ENCODE measurements at places on chromosomes 13 and 19. TPM values are rescaled to one million over a fixed set of nuclear protein-coding genes. Genes with fewer than 3 reads are reported as not detected.

DNA sequence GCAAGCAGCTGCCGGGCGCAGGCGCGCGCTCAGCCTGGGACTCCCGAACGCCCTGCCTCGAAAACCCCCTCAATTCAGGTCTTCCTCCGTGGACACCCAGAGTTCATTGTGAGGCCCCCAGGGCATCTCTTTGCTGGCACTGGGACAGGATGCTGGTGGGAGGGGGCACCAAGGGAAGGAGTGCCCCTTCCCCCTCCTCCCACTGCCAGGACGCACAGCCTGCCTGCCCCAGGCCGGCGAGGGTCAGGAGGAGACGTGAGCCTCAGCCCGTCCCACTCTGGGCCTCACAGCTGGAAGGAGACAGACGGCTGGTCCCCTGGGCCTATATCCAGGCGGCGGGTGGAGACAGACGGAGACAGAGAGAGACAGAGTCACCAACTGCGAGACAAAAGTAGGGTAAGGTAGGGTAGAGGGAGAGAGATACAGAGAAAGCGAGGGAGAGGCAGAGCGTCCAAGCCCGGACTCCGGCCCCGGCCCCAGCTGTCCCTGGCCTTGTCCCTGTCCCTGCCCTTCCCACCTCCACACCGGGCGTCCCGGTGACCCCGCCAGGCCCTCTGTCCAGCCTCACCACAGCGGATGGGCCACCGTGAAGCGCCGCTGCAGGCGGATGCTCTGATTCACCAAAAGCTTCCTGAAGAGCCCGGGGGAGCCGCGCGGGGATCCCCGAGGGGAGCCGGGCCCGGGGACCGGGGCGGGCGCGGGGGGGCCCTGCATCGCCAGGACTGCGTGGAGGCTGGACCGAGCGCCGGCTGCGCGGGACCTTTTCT, at the start of gene PDE4C:
PDE4C (minus strand) TSS at position 737 of the 767 bp plus-strand sequence; CDS start at position 714, 23 bp downstream.
- peak; percentile 77 for DNase-seq

DNA sequence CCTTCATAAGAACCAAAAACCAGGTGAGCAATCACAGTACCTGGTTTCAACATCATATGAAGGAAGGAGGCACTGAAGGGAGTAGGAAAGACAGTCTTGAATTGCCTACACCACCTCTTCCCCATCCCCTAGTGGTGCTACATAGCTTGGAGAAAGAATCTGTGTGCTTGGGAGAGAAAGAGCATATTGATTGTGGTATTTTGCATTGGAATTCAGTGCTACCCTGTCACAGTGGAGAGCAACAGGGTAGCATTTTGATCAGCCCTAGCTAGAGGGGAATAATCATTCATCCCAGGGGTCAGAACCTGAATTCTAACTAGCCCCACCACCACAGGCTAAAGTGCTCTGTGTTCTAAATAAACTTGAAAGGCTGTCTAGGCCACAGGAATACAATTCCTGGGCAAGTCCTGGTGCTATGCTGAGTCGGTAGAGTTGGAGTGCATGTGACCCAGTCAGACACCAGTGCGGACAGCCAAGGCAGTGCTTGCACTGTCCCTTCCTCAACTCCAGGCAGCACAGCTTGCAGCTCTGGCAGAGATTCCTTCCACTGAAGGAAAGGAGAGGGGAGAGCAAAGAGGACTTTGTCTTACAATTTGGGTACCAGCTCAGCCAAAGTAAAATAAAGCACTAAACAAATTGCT, 158.7 kb downstream of the VWA8 start:
- no peak for DNase-seq

ZIK1 gene
- 4.7 TPM for polyA plus RNA-seq

CCDC70 gene
- not detected for polyA plus RNA-seq

DNA sequence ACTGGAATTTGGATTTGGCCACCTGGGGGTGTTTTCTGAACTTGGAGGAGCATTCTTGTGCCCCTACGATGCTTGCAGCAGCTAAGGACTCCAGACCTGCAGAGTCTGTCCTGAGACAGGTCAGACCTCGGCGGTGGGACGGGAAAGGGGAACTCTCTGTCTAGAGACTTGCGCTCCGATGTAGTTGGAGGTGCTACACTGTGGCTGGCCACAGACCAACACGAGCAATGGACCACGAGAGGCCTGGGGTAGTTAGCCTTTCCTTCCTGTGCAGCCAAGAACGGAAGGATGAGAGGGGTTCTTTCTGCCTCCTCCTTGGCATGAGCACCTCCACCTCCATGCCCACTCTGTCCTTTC, 5.9 kb upstream of the GRAMD1A start:
- DNase-seq, result no peak

- no peak for DNase-seq
Observed at GRCh38 chr19:34666200-34666957, 10.6 kb downstream of the SCGB2B2 start.

- DNase-seq, result peak; percentile 98
Observed at GRCh38 chr19:31214086-31214485, 135.2 kb downstream of the TSHZ3 start.

HSPB6 gene
- polyA plus RNA-seq, result 576 TPM

DNA sequence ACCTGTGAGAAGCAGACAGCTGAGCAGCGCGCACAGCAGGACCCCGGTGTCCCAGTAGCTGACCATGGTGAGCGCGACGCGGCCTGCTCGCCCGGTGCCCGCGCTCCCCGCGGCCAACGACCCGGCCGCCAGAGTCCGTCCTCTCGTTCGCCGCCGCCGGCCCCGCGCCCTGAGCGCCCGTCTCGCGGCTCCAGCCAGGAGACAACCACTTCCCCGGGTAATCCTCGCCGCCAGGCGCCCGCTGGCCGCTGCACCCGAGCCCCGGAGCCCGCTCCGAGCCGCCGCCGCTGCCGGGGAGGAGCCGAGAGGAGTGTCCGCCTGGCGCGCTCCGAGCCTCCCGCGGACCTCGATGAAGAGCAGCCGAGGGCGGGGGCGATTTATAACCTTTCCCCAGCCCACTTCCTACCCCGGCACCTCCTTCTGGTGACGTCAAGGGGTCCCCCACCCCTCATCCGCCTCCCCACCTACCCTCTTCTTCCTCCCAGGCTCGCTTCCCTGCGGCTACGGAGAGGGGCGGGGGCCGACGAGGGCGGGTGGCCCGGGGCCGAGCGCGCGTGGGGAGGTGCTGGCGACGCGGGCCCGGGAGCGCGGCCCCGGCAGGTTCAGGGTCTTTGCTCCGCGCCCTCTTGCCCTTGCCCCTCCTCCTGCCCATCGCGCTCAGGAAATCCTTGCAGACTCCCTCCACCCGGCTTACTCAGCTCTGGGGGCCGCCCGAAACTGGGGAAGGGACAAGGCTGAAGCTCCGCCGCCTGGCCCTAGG, at the start of gene FLT1:
FLT1 (minus strand) TSS at position 351 of the 760 bp plus-strand sequence; CDS start at position 66, 285 bp downstream.
- no peak for DNase-seq

CEBPA gene
- 5.2 TPM for polyA plus RNA-seq

GRCh38 chr19:17847538-17848366, at the start of gene JAK3:
Gene JAK3, minus strand, starts transcription at chr19:17847982. Its CDS starts 3,565 bp downstream, at chr19:17844417.
- DNase-seq, result peak; percentile 87

- no peak for DNase-seq
Observed at GRCh38 chr13:41216160-41216559, 21.8 kb upstream of the KBTBD7 start.

PGLYRP2 gene
- not detected for polyA plus RNA-seq

GPX4 gene
- 161 TPM for polyA plus RNA-seq

- DNase-seq, result no peak
Observed at GRCh38 chr13:95954266-95954665, 98.9 kb downstream of the UGGT2 start.

KCNJ14 gene
- polyA plus RNA-seq, result 0.83 TPM

- no peak for DNase-seq
Observed at GRCh38 chr13:44004878-44005277, 125.2 kb downstream of the LACC1 start.

HPN gene
- polyA plus RNA-seq, result 0.91 TPM

GRCh38 chr19:38290631-38291147, 13.4 kb upstream of the C19orf33 start:
- DNase-seq, result peak; percentile 52

- no peak for DNase-seq
Observed at GRCh38 chr19:6465006-6465405, 935 bp downstream of the CRB3 start.

- DNase-seq, result peak; percentile 31
Observed at GRCh38 chr13:41222259-41222852, 28.0 kb upstream of the KBTBD7 start.

TTC9B gene
- polyA plus RNA-seq, result 0.14 TPM

GRCh38 chr13:40923867-40924266, 95.2 kb downstream of the ELF1 start:
- DNase-seq, result no peak

- no peak for DNase-seq
Observed at GRCh38 chr19:58338336-58338735, 11.5 kb downstream of the ZSCAN22 start.

- DNase-seq, result no peak
Observed at GRCh38 chr19:42191330-42191729, 26.1 kb downstream of the DEDD2 start.

GRCh38 chr19:16096280-16096855, 15.3 kb upstream of the RAB8A start:
- no peak for DNase-seq

DNA sequence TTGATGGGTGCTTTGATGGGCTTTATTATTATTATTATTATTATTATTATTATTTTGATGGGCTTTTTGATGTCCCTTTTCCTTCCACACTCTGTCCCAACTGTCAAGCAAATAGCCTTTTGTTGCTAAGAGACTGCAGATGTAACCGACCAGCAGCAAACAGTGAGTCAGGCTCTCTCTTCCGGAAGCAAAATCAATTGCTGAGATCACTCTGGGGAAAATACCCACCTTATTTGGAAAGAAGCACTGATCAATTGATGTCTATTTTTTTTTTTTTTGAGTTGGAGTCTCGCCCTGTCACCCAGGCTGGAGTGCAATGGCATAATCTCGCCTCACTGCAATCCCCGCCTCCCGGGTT, 2.9 kb downstream of the LDLR start:
- peak; percentile 39 for DNase-seq

GRCh38 chr19:52516191-52516590, 11.3 kb upstream of the ZNF808 start:
- DNase-seq, result no peak

DNA sequence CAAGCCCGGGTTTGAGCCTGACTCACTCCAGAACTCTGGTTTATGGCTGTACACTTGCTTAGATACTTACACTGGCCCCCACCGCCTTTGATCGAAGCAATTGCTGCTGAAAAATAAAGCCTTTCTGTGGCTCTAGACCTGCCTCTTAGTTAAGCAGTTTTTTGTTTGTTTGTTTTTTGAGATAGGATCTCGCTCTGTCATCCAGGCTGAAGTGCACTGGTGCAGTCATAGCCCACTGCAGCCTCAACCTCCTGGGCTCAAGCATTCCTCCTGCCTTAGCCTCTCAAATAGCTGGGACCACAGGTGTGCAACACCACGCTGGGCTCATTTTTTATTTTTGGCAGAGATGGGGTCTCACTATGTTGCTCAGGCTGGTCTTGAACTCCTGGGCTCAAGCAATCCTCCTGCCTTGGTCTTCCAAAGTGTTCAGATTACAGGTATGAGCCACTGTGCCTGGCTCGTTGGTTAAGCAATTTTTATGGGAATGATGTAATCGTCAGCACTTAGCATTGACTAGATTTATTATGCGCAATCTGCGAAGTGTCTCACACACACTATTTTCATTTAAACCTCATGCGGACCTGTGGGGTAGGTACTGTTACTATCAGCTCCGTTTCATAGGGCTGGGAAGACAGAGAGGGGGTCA, 22.2 kb downstream of the PPP2R1A start:
- DNase-seq, result no peak

HNRNPUL1 gene
- polyA plus RNA-seq, result 162 TPM
